Tibial nerve (tissue), 4 donors: ENCODE measurements at places on chromosomes 16 and 17.
A peak's percentile ranks its signal among the peaks of the same experiment; 100 is the strongest.

GRCh38 chr17:75731086-75731715 is 9.9 kb downstream of the ITGB4 start:
- no peak for DNase-seq

GRCh38 chr17:76139801-76140660 is 1.0 kb downstream of the FOXJ1 start:
- no peak for DNase-seq

- DNase-seq: no peak
Measured at GRCh38 chr16:53840456-53840855, 136.5 kb downstream of the FTO start.

DNA sequence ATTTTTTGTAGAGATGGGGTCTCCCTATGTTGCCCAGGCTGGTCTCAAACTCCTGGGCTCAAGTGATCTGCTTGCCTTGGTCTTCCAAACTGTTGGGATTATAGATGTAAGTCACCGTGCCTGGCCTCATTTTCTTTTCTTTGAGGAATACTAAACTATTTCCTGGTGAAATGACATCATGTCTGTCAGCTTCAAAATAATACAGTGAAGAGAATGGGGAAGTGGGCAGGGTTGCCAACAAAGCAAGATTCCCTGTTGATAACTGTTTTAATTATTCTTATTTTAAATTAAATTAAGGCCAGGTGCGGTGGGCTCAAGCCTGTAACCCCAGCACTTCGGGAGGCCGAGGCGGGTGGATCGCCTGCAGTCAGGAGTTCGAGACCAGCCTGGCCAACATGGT is 21.1 kb downstream of the PIPOX start:
- no peak for DNase-seq

GRCh38 chr17:76009447-76009846 is 8.8 kb downstream of the CDK3 start:
- no peak for DNase-seq

- no peak for DNase-seq
Measured at GRCh38 chr17:58215685-58216084, 3.4 kb downstream of the MKS1 start.

GRCh38 chr17:48439875-48440505 is 10.0 kb upstream of the SKAP1 start:
- no peak for DNase-seq

- DNase-seq: no peak
Measured at GRCh38 chr16:6132121-6132520, 1034.5 kb upstream of the EEF2KMT start.

GRCh38 chr17:44076716-44077594 is 6.4 kb downstream of the G6PC3 start:
- DNase-seq: no peak

GRCh38 chr16:15807603-15808009 is 49.2 kb downstream of the MYH11 start:
- DNase-seq: no peak

GRCh38 chr17:64983708-64984107 is 64.4 kb upstream of the LRRC37A3 start:
- no peak for DNase-seq

GRCh38 chr16:23434380-23434779 is 18.6 kb downstream of the COG7 start:
- no peak for DNase-seq

- peak; percentile 84 for DNase-seq
Measured at GRCh38 chr17:16991349-16992009, 19.6 kb upstream of the TNFRSF13B start.

- no peak for DNase-seq
Measured at GRCh38 chr16:11528053-11528452, 58.7 kb downstream of the LITAF start.

- no peak for DNase-seq
Measured at GRCh38 chr16:84308120-84308519, 13.4 kb downstream of the WFDC1 start.

- DNase-seq: no peak
Measured at GRCh38 chr16:78128913-78129312, 29.5 kb downstream of the WWOX start.
